Renal cortical epithelial cell (primary cell): ENCODE measurements at places on chromosomes 4 and X. TPM values are rescaled to one million over a fixed set of nuclear protein-coding genes. Genes with fewer than 3 reads are reported as not detected.
A peak's percentile ranks its signal among the peaks of the same experiment; 100 is the strongest.

STS gene
- 3.5 and 29.1 TPM in 2 replicates for total RNA-seq

AGTR2 gene
- total RNA-seq = not detected in 2 replicates

LNX1 gene
- 1.7 and 6.4 TPM in 2 replicates for total RNA-seq

FAM236D gene
- not detected in 2 replicates for total RNA-seq

MAGEA2B gene
- total RNA-seq = not detected in 2 replicates

RNF212 gene
- total RNA-seq = 0.52 and 8.8 TPM in 2 replicates

IL2RG gene
- not detected in 2 replicates for total RNA-seq

MAEA gene
- total RNA-seq = 90.5 and 139 TPM in 2 replicates

ACOT9 gene
- 51.2 and 112 TPM in 2 replicates for total RNA-seq

DNA sequence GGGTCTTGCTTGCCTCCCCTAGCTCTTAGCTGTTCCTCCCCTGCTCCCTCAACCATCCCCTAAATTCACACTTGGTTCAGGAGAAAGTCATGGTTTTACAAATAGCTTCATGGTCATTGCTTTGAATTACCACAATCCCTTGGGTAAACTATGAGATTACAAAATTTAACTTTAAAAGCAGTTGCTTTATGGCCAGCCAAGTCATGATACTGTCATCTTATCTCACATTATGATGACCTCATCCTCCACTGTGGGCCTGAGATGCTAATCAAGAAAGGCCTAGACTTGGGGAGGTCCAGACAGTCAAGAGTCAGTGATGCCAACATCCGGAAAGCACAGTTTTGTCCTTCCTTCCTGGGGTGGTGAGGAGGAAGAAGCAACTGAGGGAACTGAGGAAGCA lies 10.5 kb upstream of the FGF16 start:
- no peak for DNase-seq

DNA sequence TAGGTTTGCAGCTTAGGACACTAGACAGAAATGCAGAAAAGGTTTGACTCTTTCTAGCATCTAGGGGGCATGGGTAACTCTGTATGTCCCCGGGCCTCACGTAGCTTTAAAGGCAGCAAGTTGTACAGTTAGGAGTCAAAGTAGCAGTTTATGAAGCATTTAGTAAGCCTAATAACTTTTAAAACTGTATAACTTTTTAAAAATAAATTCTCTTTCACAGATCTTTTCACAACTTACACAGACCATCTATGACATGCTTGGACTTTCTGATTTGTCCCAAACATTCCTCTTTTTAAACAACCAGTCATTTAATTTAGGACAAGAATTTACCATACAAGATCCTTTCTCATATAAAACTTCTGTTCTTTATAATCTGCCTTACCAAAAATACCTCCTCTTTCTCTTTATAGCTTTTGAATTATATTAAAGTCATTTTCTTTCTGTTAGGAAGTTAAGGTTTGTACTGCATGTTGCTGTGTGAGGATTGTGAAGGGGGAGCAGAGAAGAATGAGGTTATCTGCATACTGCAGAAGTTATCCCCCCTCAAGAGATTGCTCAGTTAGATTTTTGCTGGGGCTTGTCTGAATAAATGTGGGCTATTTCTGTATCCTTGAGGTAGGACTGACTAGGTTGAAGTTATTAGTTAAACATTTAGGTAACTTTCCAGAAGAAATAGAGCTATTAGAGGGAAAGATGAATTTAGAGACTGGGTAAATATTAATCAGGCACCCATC lies 94.3 kb downstream of the CPE start:
- DNase-seq = no peak

- no peak for DNase-seq
Measured at GRCh38 chr4:116343809-116344208, 741.6 kb downstream of the TRAM1L1 start.

DNA sequence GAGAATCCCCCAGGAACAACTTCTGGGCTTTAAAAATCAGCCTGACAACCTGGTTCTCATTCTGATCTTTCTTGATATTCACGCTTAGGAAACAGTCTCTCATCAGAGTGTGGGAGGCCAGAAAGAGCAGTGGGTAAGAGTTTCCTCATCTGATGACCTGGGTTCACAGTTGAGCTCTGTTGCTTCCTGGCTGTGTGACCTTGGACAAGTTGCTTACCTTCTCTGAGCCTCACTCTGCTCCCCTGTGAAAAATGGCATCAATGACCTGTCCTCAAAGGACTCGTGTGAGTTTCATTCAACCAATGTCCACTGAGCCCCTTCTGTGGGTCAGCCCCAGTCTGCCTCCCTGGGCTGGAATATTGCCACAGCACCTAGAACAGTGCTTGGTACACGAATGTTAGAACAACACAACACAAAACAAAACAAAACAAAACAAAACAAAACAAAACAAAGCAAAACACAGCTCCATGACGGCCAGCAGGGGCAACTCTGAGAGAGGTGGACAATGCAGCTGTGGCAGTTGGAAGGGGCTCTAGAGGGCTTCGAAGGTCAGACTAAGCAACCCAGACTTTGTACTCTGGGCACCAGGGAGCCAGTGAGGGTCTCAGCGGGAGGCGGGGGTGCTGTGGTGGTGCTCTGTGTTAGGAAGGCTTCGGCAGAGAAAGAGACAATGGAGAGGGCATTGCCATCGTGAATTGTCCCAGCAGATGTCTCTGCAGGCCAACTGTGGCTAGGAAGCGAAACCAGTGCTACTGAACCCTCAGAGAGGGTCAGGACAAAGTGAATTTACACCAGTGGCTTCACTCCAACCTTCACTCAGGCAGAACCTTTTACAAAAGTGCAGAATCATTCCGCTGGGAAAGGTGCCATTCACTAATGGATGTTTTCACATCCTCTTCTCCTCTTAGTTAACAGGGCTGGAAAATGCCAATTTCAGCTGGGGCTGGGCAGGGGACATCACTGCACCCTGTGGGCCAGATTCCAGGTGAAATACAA lies 14.3 kb upstream of the C4orf50 start:
- peak; percentile 81 for DNase-seq

DNA sequence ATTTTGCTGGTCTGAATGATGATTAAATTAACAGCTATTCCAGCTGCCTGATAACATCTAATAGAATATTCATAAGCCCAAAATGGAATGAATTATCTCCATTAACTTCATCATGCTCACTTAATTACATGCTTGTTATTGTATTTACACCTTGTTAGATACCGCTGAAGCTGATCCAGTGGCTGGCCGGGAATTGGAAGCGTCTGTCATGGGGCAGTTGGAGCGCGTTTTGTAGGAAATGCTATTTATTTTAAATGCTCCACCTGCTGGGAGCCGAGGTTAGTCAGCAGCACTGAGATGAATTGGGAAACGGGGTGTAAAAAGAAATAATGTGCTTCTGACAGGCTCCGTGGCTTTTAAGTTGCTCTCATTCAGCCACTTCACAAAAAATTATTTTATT lies 25.2 kb downstream of the ARX start:
- DNase-seq = no peak

DNA sequence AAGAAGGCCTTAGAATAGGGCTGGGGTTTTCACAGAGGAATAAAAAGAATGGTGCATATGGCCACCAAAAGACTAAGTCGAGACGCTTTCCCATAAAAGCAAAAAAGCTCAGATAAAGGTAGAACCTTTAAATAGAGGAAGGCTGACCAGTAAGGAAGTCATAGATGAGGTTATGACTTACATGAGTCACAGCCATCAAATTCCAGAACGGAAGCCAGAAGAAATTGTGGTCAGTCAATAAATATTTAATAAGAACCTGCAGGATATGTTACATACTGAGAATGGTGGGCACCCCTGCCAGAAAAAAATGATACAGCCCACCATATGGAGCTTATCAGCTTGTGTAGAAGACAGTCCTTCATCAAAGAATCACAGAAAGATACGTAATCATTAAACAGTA lies 120.1 kb downstream of the MANBA start:
- DNase-seq = peak; percentile 44

- DNase-seq = peak; percentile 40
Measured at GRCh38 chr4:180134091-180134866, 2108.9 kb upstream of the TENM3 start.

- no peak for DNase-seq
Measured at GRCh38 chr4:93217431-93217830, 611.1 kb upstream of the ATOH1 start.

DNA sequence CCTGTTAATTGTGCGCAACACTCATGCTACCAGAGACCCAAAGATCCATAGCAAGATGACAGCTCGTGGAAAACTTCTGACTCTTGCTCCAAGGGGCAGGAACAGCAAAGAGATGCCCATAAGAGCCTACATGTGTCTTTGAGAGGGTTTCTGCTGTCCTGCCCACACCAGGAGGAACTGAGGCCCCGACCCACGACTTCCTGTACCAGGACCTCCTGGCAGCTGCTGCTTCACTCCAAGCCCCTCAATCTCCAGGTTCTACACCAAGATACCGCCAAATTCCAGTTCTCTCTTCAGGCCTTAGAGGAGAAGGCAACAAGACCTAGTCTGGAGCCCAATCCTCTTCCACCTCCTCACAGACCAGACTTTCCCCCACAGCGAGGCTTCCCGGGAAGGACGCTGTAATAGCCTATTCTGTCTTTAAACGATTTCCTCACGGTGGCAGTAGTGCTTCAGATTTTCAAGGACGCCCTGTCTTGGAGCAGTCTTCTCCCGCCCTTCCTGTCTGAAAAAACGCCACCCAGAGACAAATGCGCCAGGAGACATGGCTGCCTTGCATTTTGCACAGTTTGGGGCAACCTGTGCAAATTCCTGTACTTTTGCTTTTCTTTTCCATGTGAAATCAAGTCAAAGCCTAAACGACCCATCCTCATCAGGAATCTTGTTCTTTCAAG lies 230.2 kb upstream of the STK26 start:
- no peak for DNase-seq

DNA sequence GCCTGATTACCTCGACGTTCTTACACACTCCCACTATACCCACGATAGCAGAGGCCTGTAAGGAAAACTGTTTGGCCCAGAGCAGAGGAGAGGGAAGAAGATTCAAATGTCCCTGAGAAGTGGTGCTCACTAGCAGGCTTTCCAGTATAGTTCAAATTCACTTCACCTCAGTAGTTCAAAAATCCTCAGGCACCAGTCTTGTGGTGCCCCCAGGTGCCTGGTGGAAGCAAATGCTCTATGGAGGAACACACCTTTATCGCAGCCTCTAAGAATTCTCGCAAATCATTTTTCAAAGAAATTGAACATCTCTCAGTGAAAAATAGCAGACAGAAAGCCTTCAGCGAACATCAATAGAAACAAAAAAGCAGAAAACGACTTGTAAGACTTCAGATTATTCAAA lies 12.2 kb upstream of the MTMR1 start:
- peak; percentile 21 for DNase-seq

- DNase-seq = no peak
Measured at GRCh38 chr4:3307060-3307459, 14.2 kb downstream of the RGS12 start.

- no peak for DNase-seq
Measured at GRCh38 chr4:186653969-186654368, 69.7 kb downstream of the FAT1 start.

DNA sequence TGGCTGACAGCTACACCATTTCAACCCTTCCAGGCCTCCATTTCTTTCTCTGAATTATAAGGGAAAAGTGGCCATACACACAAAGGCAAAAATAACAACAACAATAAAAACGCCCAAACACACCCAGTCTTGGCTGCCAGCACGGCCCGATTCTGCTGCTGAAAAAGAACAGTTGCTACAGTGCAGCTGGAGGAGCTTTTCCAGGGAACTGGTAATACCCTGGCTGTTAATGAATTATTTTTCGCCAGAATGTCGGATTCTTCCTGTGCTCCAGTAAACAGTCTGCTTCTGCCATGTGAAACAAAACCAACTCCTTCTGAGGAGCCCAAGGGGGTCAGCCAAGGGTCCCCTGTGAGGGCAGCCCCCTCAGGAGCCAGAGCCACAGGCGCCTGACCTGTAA lies 6.6 kb downstream of the RAI2 start:
- DNase-seq = peak; percentile 21

DNA sequence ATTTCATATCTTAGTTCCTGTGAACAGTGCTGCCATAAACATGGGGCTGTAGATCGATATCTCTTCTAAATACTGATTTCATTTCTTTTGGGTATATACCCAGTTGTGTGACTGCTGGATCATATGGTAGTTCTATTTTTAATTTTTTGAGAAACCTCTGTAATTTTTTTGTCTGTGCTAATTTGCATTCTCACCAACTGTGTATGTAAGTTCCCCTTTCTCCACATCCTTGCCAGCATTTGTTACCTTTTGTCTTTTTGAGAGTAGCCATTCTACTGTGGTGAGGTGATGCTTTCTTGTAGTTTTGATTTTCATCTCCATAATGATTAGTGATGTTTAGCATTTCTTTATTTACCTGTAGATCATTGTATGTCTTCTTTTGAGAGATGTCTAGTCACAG lies 2086.5 kb upstream of the TENM3 start:
- no peak for DNase-seq

DNA sequence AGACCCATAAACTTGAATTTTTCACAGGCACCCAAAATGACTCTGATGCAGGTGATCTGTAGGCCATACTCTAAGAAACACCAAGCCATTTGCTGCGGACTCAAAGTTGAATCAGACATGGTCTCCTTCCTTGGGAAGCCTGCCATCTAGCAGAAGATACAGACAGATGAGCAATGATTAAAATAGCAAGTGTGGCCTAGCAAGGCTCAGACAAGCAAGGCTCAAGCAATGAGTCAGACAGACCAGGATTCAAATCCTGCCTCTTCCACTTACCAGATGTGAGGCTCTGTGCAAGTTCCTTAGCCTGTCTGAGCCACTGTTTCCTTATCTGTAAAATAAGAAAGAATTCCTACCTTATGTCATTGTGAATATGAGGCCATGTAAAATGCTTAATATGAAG lies 2.3 kb downstream of the CCDC149 start:
- no peak for DNase-seq

DNA sequence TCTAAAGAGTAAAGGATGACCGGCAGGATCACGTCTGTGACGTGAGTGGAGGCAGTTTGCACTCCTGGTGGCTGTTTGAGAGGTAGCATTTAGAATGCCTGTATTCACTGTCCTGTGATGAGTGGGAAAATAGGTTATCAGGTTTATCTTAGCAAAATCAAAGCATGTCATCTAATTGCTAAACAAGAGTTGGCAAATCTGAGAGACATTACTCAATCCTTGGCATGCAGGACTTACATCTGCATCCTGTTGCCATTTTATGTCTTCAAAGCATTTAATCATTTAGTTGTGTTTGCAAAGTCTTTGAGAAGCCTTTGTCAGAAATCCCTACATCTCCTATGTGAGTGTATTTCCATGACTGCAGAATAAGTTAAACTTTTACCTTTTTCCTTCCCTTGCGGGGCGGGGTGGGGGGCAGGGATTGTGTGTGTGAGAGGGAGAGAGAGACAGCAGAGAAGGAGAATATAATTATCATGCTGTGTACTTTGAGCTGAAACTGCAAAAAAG lies 41.4 kb upstream of the MSANTD1 start:
- DNase-seq = peak; percentile 13

- peak; percentile 13 for DNase-seq
Measured at GRCh38 chr4:112526061-112526460, 10.1 kb upstream of the NEUROG2 start.

GRCh38 chr4:2288051-2288541 lies 26.2 kb upstream of the MXD4 start:
- DNase-seq = no peak

DNA sequence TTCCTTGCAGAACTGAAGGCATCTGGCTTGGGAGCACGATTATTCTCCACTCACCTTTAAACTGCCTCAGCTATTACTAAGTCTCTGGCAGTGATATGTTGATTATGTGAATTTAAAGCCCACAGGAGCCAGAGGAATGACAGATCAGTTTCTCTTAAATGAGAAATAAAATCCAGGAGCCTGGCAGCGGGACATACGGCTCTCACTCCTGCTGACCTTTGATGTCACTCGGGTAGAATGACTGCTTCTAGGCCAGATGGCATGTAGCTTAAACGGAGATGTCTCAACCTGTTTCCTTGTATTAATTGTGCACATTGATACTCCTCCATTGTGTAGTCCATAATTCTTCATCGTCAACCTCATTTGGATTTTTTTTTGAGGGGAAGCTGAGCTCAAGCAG lies 4.0 kb upstream of the CBLL2 start:
- no peak for DNase-seq
